ENCODE measurements at places on chromosomes 11 and 22.

DNA sequence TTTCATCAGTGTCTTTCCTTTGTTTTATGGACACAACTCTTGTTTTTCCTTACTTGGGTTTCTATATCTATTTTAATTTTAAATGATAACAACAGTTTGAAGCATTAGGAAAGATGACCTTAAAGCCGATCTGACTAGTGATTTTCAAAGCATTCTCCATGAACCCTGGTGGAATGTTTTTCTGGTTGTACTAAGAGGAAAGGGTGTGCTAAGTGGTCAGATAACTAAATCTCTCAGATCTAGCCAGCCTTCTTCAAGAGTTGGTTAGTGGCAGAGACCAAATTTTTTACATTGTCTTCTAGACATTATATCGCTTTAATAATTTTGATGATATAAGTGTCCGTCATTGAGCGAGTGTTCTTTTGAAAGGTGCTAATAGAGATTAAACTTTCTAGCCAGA, 134.4 kb downstream of the METTL15 start:
- no peak for DNase-seq

- DNase-seq: no peak
Measured at GRCh38 chr11:64926689-64927088, 2.2 kb downstream of the PPP2R5B start.

GRCh38 chr11:22162756-22163155, 30.1 kb upstream of the ANO5 start:
- no peak for DNase-seq

DNA sequence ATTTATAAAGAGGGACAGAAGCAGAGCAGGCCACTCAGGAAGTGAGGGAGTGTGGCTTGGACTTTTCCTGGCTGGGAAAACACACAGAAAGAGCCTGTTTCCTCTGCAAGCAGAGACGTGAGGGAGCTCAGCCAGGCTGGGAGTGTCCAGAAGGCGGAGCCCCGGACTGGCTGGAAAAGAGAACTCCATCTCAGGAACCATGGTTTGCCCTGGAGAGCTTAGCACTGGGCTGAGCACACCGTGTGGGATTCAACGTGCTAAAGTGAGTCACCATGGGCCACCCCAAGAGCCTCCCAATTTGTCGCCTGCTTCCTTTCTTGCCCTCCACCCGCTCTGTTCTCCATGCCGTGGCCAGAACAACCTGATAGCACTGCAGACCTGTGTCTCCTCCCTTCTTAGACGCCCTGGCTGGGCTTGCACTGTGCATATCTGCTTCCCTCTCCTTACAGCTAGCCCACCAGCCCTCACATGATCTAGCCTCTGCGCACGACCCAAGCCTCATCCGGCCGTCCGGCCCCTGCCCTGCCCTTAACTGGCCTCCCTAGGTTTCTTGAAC, 51.8 kb downstream of the GALNT18 start:
- no peak for DNase-seq

GRCh38 chr11:74696939-74697675, 34.1 kb downstream of the CHRDL2 start:
- no peak for DNase-seq

All from T follicular helper cell (primary cell).